ENCODE measurements at places on chromosomes 12 and 14.
A peak's percentile ranks its signal among the peaks of the same experiment; 100 is the strongest.

DNA sequence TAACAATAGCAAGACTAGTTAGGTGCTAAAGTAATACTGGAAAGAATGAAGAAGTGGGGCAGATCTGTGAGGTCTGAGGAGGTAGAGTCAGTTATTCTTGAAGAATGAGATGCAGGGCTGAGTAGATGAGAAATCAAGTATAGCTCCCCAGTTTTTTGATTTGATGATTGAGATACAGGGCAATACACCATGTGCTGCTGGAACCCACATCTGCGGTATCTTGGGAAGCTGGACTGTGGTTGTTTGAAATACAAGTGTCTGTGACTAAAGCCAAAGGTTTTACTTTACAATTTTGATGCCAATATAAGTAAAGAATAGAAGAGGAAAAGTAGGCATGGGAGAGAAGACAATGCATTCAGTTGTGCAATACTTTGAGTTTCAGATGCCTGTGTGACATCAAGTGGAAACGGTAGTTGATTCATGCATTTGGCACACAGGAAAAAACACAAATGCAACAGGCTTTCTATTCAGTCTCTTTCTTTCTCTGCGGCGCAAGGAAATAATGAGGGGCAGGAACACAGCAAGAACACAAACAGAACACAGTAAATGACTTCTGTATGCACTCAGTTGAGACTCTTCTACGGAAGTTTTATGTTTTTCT lies 190.2 kb upstream of the SLC38A2 start:
- peak; percentile 96 for DNase-seq

- no peak for DNase-seq
Observed at GRCh38 chr12:101305794-101306193, 25.9 kb downstream of the UTP20 start.

DNA sequence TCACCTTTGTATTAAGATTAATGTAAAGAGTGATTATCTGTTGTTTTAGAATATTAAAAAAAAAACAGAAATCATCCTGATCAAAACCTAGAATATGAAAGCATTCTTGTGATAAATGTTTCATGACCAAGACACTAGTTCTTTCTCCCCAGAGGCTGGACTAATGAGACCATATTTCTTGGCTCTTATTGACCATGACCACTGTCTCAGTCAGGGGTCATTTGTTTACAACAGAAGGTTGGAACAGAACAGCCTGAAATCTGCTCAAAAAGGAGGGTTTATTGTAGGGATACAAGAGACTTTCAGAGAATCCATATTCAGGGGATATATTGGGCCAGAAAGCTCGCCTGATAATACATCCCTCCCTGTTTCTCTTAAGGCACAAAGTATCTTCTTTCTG lies 87.7 kb downstream of the TMEM30B start:
- no peak for DNase-seq

GRCh38 chr14:101791919-101792572 lies 30.5 kb downstream of the PPP2R5C start:
- DNase-seq: peak; percentile 77

DNA sequence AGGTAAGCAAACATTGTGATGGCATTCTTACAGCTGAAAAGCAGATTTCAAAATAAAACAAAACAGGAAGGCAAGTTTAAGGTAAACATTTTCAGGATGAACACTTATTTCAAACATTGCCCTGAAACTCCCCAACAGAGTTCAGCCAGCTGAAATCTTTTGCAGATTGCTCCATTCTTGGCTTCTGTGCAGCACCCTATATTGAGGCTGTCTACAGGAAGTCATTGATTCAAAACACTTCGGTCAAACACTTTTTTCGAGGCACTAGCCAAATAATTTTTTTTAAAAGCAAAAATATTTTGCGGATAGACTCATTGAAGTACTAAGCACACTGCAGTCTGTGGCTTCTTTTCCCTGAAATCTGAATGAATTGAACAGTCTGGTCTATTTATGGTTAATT lies 318.1 kb upstream of the PDE3A start:
- no peak for DNase-seq

DNA sequence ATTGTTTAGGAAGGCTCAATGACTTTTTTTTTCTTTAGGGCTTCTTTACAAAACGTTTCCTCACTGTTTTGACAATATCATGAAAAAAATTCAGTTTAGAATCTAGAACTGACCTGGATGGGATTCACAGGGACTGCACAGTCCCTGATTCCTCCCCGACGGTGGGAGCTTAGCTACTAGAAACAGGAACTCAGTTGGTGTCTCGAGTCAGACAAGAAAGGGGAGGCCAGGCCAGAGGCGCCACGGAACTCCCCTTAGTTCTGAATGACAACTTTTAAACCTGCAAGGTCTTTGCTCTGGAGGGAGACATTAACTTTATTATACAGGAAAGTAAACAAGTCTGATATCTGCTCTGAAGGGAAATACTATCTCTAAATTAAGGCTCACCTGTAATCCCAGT lies 45.4 kb upstream of the SRP54 start:
- no peak for DNase-seq

GRCh38 chr12:71626768-71627167 lies 36.9 kb downstream of the ZFC3H1 start:
- DNase-seq: peak; percentile 47

- no peak for DNase-seq
Observed at GRCh38 chr12:94731733-94732360, 81.5 kb upstream of the TMCC3 start.

- no peak for DNase-seq
Observed at GRCh38 chr14:50607181-50607580, 47.2 kb downstream of the ATL1 start.

GRCh38 chr12:27429606-27430005 lies 16.9 kb upstream of the SMCO2 start:
- DNase-seq: no peak

DNA sequence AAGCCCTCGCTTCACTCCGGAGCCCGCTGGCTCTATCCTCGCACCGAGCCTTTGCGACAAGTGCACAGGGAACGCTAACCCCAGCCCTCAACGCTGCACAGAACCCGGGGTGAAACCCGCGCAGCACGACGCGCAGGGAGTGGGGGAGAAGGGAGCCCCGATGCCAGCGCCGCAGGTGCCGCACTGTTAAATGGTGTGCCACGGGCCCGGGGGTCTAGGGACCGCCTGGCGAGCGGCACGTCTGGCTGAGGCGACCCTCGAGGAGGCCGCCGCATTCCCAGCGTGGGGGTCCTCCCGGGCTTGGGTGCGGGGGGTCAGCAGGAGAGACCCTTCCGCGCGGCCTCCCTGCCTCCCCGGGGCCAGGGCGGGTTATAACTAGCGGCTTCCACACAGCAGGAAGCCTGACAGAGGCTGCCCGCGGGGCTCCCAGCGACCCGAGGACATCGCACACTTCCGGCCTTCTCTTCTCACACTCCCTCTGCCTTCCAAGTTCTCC lies 23.8 kb upstream of the LRTM2 start:
- DNase-seq: no peak

- DNase-seq: no peak
Observed at GRCh38 chr12:47838286-47838931, 18.7 kb upstream of the HDAC7 start.

GRCh38 chr12:89756194-89756584 lies 47.6 kb upstream of the ATP2B1 start:
- no peak for DNase-seq

DNA sequence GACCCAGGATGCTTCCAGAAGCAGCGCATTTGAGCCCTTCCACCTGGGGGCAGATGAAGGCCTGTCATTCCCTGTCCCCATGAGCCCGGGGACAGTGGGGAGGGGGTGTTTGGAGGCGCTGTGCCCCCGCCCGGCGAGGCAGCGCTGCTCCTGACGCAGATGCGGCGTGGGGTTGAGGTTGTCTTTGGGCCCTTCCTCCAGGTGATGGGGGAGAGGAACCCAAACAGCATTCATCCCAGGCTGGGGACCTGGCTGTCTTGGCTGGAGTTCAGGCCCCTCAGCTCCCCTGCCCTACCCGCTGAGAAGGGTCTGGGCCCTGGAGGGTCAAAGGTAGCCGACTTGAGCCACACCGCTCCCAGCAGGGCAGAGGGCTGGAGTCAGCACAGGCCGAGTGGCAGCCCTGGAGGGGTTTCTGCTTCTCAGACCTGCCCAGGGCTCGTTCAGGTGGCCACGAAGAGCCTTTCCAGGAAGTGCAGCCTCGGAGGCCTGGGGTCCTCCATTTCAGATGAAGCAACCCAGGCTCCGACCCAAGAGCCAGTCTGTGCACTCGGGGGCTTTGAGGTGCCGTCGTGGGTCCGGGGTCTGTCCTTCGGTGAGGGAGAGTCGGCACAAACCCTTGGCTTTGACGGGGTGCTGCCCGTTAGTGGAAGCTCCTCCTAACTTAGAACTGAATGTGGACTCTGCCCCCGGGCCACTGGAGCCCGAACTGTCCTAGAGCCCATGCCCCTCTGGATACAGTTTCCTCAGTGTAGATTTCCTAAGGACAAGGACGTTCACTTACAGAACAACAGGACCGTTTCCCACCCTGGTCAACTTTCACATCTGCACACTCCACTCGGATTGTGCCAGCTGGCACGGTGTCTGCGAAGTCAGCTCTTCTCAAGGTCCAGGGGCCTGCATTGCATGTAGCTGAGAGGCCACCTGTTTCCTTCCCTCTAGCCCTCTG lies 16.1 kb downstream of the ACADS start:
- DNase-seq: peak; percentile 64

- DNase-seq: no peak
Observed at GRCh38 chr14:71415404-71415690, 508.1 kb downstream of the PCNX1 start.

DNA sequence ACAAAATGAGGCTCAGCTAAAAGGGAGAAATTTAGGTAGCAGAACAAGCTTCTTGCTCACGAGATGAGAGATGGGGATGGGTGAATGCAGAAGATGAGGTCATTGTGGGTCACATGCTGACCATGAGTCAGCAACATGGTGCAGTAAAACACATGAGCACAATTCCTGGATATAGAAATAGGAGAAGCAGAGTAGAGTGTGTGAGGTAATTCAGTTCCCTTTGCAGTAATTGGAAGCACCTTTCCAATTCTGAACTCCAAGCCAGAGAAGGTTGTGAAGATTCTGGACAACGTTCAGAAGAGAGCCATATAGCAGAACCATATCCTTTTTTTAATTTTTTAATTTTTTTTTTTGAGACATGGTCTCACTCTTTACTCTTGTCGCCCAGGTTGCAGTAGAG lies 62.0 kb upstream of the LMNTD1 start:
- peak; percentile 76 for DNase-seq

DNA sequence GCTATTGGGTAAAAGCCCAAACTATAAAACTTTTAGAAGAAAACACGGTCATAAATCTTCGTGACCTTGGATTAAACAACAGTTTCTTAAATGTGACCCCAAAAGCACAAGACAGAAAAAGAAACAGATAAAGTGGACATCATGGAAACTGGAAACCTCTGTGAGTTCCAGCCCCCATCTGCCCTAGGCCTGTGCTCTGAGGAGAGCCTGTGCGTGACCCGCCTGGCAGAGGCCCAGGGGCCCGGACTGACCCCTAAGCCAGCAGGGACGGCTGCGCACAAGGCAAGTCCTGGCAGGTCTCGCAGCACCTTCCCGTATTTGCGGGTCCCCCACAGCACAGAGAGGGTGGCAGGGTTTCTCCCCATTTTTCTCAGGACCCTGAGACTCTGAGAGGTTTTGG lies 76.0 kb downstream of the CHGA start:
- DNase-seq: no peak

- no peak for DNase-seq
Observed at GRCh38 chr12:80064951-80065350, 34.4 kb upstream of the OTOGL start.

DNA sequence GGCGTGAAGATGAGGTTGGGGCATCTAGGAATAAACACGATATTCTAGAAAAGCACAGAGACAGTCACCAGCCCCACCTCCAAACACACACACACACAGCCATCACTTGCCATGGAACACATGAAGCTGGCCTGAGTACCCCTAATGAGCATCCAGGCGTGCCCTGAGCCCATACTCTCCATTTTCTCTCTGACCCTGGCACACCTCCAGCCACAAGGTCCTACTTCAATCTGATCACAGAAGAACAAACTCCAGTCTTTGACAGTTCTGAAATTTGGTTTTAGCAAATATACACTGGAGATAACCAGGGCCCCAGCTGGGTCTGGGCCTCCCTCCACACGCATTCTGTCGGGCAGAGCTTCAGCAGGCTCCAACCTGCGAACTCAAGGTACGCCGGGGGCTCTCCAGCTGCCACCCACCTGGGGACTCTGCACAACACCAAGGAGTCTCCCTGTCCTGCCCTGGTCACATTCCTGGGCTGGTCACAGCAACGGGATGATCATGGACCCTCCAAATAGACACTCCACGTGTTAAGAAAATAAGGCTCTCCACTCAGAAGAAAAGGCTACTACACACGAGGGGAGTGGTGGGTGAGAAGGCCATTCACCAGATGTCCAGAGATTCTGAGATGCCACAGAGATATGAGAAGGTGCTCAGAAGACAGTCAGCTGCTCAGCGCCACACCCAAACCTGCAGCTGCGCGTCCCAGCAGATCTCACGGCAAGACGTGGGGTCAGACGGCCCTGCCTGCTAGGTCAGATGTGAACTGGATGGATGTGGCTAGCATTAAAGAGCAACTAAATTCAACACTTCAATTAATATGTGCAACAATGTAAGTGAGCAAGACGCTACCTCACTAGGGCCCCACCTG lies 57.0 kb upstream of the PNMA1 start:
- DNase-seq: no peak

- DNase-seq: peak; percentile 40
Observed at GRCh38 chr14:101810897-101811621, 49.5 kb downstream of the PPP2R5C start.

DNA sequence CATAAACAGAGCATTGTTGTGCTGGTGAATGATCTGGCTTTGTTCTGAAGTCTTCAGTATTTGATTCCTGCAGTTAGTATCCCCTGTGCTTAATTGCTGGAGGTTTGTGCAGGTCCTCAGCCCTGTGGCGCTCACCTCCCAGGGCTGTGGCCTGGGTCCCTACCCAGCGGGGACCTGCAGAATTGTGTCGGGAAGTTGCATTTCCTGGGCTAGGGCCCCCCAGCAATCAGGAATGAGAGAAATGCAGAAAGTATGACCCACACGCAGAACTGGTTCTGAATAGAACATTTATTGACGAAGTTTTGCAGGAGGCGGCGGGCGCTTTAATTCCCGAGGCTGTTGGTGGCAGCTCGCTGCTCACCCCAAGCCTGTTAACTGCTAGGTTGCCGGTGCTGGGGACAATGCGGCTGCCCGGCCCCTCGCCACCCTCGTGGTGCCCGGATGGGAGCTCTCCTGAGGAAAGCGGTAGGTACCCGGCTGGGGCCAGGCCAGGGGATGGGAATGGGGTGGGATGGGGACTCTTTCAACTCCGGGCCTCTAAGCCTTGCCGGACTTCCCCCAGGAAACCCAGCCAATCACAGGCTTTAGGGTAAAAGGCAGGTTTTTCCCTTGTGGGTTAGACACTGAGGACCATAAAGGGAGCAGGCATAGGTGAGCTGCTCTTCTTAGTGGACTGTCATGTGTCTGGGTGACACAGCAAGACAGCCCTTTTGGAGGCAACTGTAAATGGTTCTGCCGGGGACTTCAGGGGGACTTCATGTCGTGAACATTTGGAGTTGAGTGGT lies 11.6 kb downstream of the PLEKHG3 start:
- DNase-seq: no peak

GRCh38 chr14:89382487-89382886 lies 34.5 kb downstream of the FOXN3 start:
- DNase-seq: no peak

Measured in LHCN-M2 (cell line).